ENCODE measurements at places on chromosomes 2 and 18. TPM values are rescaled to one million over a fixed set of nuclear protein-coding genes. Genes with fewer than 3 reads are reported as not detected.

DNA sequence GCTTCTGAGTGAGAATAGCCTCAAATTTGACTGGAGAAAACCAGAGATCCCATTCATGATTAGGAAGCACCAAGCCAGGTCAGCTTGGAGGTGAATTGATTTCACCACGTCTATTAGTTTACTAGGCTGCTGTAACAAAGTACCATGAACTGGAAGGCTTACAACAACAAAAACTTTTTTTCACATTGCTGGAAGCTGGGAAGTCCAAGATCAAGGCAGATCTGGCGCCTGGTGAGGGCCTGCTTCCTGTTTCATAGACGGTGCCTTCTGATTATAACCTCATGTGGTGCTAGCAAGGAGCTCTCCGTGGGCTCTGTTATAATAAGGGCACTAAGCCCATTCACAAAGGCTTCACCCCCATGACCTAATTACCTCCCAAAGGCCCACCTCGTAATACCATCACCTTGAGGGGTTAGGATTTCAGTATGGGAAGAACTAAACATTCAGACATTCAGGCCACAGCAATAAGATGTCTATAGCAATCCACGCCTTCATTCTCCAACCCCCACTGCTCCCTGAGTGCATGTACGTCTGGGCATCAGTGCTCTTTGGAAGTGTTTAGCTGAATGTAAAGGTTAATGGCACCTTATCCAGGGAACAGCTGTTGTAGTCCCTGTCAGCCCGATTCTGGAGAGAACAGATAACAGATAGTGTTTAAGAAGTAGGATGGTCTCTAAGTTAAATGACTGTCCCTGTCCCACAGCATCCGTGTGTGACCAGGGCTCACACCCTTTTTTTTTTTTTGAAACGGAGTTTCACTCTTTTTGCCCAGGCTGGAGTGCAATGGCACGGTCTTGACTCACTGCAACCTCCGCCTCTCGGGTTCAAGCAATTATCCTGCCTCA, 89.2 kb downstream of the SOCS6 start:
- no peaks in the 10 kb centered on the region for H3K27me3 ChIP-seq
- no peaks in the 10 kb centered on the region for H3K4me1 ChIP-seq
- no peaks in the 10 kb centered on the region for H3K36me3 ChIP-seq
- DNase-seq: no peak
- no peak overlapping the region for H3K27ac ChIP-seq
- no peak overlapping the region for H3K4me3 ChIP-seq

DNA sequence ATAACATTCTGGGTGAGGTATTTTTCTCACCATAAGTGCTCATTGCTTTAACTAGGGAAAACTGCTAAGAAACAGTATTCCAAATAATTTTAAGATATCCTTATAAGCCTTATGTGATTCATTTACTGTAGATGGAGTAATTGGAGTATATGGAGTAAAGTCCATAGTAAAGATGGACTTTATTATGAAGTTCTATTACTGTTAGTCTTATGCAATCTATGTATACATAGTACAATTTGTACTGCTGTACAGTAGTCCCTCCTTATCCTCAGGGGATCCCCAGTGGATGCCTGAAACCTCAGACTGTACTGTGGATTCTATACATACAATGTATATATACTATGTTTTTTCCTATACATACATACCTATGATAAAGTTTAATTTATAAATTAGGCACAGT, 41.1 kb upstream of the OTX1 start:
- H3K27ac ChIP-seq: no peak overlapping the region
- no peaks in the 10 kb centered on the region for H3K27me3 ChIP-seq
- no peak overlapping the region for H3K4me3 ChIP-seq
- H3K36me3 ChIP-seq: no peaks in the 10 kb centered on the region

DNA sequence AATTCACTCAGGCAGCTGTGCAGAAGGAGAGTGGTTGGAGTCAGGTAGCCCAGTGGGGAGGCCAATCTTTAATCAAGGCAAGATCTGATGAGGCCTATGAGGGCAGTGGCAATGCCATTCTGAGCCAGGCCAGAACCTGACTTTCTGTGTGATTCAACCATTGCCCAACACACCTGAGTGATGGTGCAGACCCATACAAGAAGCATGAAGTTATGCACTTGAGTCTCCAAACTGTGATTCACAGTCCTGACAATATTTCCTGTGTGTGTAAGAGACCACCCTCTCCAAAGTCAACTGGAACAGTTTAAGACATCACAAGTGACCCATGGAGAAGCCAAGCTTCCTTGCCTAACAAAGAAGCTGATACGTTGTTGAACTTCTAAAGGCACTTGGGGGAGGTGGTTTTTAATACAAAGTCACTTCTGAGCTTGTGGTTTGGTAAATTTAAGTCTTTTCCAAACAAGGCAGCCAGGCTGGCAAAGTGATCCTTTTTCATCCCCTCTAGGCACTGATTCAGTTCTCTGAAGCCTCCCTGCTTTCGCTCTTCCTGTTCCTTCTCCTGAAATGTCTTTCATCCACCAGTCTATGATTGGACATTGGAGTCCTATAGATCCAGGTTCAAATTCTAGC, 49.0 kb downstream of the VSNL1 start:
- H3K4me1 ChIP-seq: no peaks in the 10 kb centered on the region
- H3K36me3 ChIP-seq: no peaks in the 10 kb centered on the region
- H3K27ac ChIP-seq: no peak overlapping the region
- H3K27me3 ChIP-seq: peaks cover 4% of the 10 kb centered on the region
- no peak for DNase-seq

GRCh38 chr2:86671337-86671981, 47.8 kb upstream of the RNF103 start:
- H3K27me3 ChIP-seq: no peaks in the 10 kb centered on the region
- H3K36me3 ChIP-seq: no peaks in the 10 kb centered on the region
- no peak for DNase-seq
- H3K4me1 ChIP-seq: no peaks in the 10 kb centered on the region
- no peak overlapping the region for H3K27ac ChIP-seq

- H3K4me3 ChIP-seq: no peak overlapping the region
- no peak for DNase-seq
- no peaks in the 10 kb centered on the region for H3K4me1 ChIP-seq
- no peaks in the 10 kb centered on the region for H3K27me3 ChIP-seq
- no peaks in the 10 kb centered on the region for H3K36me3 ChIP-seq
- H3K27ac ChIP-seq: no peak overlapping the region
Observed at GRCh38 chr18:62347089-62347506, 22.0 kb downstream of the TNFRSF11A start.

DNA sequence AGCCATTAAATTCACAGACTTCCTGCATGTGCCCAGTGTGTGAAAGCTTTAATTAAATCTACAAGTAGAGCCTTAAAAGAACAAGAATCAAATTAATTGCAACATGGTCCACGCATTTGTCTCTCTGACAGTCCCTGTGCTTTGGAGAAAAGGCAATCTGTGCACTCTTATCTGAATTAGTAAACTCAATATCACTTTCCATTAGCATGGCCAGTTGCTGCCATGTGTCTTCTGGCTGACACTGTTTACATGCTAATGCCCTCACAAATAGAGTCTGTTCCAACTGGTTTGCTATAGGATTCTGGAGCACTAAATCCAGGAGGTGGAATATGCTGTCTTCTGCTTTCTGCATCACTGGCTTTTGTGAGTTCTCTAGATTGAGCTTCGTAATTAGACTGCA, 434.5 kb upstream of the RAB12 start:
- H3K4me3 ChIP-seq: no peak overlapping the region
- no peaks in the 10 kb centered on the region for H3K4me1 ChIP-seq
- no peak overlapping the region for H3K27ac ChIP-seq
- no peaks in the 10 kb centered on the region for H3K27me3 ChIP-seq
- H3K36me3 ChIP-seq: no peaks in the 10 kb centered on the region

DNA sequence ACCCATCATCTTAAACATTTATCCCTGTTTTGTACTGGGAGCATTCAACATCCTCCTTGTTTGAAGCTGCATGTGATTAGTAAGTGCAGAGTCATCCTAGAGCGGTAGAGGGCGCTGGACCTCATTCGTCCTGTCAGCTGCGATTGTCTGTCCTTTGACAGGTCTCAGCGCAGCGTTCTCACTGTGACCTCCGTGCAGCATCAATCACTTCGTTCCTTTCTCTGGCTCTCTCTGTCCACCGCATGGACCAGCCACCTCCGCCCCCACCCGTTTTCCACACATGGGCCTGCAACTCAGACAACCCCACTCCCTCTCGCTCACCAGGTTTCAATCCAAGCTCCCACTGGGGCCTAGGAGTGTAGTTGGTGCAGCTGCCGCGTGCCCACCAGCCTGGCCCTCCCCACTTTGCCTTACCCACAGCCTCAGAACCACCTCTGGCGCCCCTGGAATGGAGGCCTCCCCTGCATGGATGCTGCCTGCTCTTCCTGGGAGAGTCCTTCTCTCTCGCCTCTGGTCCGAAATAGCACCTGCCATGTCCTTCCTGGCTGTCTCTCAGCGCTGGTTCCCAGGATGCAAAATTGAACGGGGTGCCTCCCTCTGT, 90.5 kb downstream of the NDUFA10 start:
- H3K4me3 ChIP-seq: no peak overlapping the region
- peak; percentile 57 for DNase-seq
- peaks cover 4% of the 10 kb centered on the region for H3K4me1 ChIP-seq

- H3K36me3 ChIP-seq: no peaks in the 10 kb centered on the region
- no peak for DNase-seq
- H3K4me1 ChIP-seq: no peaks in the 10 kb centered on the region
- H3K4me3 ChIP-seq: no peak overlapping the region
Observed at GRCh38 chr18:9861933-9862332, 23.8 kb upstream of the TXNDC2 start.

GRCh38 chr18:65409261-65409660, 341.6 kb upstream of the CDH7 start:
- no peaks in the 10 kb centered on the region for H3K36me3 ChIP-seq
- H3K27ac ChIP-seq: no peak overlapping the region
- no peak overlapping the region for H3K4me3 ChIP-seq
- no peaks in the 10 kb centered on the region for H3K27me3 ChIP-seq
- no peaks in the 10 kb centered on the region for H3K4me1 ChIP-seq
- no peak for DNase-seq

GRCh38 chr2:26401739-26402541, at the start of gene DRC1:
DRC1 (plus strand) TSS chr2:26401920; CDS start chr2:26401990, 70 bp downstream.
- no peak for DNase-seq
- H3K27ac ChIP-seq: no peak within 1 kb of the TSS
- peaks cover 7% of the 10 kb centered on the region for H3K4me1 ChIP-seq
- peaks cover 8% of the 10 kb centered on the region for H3K27me3 ChIP-seq

GRCh38 chr2:149816756-149817551, 229.4 kb upstream of the MMADHC start:
- no peak overlapping the region for H3K4me3 ChIP-seq
- H3K27me3 ChIP-seq: no peaks in the 10 kb centered on the region
- no peak overlapping the region for H3K27ac ChIP-seq

Gene MC4R
- total RNA-seq: not detected

- H3K27ac ChIP-seq: no peak overlapping the region
- peaks cover 5% of the 10 kb centered on the region for H3K4me1 ChIP-seq
- H3K4me3 ChIP-seq: no peak overlapping the region
- H3K36me3 ChIP-seq: no peaks in the 10 kb centered on the region
- H3K27me3 ChIP-seq: no peaks in the 10 kb centered on the region
Observed at GRCh38 chr18:79855147-79855933, 57.6 kb downstream of the KCNG2 start.

DNA sequence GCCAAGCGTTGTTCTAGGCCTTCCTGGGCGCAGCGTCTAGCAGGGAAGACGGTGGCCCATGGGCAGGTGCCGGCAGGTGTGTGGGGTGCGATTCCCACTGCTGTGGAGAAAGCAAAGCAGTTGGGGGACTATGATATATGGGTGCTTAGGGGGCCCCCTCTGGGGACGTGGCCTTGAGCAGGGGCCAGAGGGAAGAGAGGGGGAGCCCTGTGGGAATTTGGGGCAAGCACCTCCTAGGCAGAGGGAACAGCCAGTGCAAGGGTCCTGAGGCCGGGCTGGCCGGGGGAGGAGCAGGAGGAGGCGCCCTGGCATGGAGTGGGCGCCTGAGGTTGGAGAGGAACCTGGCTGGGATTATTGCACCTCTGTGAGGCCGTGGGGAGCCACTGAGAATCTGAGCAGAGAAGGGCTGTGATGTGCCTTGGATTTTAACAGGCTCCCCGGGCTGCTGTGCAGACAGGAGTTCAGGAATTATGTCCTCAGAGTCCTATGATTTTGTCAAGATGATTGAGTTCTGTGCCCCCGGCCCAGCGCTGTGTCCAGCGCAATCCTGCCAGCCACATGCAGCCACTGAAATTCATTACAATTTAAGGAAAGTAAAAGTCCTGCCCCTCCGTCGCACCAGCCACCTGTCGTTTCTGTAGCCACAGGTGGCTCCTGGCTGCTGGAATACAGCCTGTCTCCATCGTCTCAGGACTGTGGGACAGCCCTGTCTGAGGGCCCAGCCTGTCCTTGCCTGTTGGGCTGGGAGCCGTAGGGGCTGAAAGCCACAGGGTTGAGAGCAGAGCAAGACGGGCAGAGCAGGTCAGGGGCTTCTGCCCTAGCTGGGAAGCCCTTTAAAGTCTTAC, 9.1 kb upstream of the KLHL30 start:
- no peaks in the 10 kb centered on the region for H3K27me3 ChIP-seq
- H3K27ac ChIP-seq: no peak overlapping the region
- no peak for DNase-seq

DNA sequence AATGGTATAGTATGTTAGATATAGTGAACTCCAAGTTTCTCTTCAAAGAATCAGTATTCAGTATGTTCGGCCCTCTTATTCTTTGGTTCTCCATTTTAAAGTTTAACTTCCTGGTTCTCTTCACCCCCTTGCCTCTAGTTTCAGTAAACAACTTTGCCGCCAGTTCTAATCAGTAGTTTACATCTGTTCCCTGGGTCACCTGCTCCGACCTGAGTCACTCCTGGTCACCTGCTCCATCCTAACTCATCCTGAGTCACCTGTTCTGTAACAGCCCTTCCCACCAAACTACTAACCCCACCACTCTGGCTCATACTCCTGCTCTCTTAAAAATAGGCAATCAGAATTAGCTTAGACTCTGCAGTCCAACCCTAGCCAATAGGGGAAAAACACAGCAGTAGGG, 23.7 kb upstream of the TEX51 start:
- no peaks in the 10 kb centered on the region for H3K4me1 ChIP-seq
- H3K27me3 ChIP-seq: no peaks in the 10 kb centered on the region
- no peak overlapping the region for H3K27ac ChIP-seq
- H3K4me3 ChIP-seq: no peak overlapping the region
- no peaks in the 10 kb centered on the region for H3K36me3 ChIP-seq

DNA sequence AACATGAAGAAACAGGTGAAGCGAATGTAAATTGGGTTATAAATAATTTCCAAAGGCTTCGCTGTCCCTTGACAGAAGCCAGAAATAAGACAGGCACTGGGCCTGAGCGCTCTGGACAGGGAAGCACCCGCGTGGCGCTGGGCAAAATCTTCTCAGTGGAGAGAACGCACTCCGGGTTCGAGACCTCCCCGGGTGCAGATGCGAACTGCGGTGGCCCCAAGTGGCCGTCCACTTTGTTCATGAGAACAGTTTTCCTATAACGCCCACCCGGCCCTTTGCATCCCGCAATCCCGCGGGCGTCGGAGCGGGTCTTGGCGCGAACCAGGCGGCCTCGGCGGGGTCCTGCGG, 651 bp upstream of the DPYSL5 start:
- peaks cover 36% of the 10 kb centered on the region for H3K4me1 ChIP-seq
- peaks cover 46% of the 10 kb centered on the region for H3K27me3 ChIP-seq
- no peak overlapping the region for H3K4me3 ChIP-seq

Gene EGR4
- total RNA-seq: 0.17 TPM

GRCh38 chr2:210429403-210430137, 47.0 kb downstream of the LANCL1 start:
- H3K4me1 ChIP-seq: no peaks in the 10 kb centered on the region
- H3K4me3 ChIP-seq: no peak overlapping the region
- DNase-seq: no peak

Gene VIT
- not detected for total RNA-seq

Gene GAD1
- not detected for total RNA-seq

Data from CD4-positive, alpha-beta T cell (primary cell).